ENCODE measurements at places on chromosomes 7 and 10.

DNA sequence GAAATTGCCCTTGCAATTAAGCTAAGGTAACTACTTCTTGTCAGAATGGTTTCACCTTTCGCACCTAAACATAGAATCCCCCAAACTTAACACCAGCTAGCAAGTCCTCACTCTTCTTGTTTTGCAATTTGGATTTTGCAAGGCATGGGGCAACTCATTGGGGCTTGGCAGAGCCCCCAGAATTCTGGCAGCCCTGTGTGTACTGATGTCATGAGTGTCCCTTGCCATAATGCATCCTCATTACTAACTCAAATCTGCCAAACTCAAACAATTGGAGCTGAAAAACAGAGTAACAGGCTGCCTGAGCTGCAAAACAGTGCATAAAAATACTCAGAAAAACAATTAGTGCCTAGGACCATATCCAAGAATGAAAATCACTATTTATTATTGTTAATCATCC lies 7.9 kb upstream of the XPNPEP1 start:
- no peak for DNase-seq

- DNase-seq, result no peak
These were observed 66.0 kb downstream of the ELMO1 start for GRCh38 chr7:37382546-37383088.

DNA sequence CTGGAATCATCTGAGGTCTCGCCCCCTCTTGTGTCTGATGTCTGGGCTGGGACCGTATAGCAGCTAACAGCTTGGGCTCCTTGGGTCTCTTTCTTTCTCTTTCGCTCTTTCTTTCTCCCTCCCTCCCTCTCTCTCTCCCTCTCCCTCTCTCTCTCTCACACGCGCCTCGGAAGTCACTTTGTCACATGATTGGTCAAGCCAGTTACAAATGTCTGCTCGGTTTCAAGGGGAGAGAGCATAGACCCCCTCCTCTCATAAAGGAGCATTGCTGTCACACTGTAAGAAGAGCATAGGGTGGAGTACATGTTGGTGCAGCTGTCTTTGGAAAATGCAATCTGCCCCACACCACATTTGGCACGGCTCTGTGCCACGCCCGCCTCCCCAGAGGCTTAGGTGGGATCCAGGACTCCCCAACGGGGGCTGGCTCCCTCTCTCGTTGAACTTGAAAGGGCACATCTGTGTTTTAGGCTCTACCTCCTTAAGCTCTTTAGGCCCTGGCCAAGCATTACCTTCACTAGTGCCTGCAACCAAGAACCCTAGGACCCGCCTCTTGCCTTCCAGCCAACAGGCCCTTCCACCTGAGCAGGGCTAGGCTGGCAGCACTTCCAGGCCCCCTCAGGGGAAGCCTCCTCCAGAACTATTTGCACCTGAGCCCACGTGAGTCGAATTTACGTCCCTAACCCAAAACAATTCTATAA lies 61.9 kb upstream of the CACUL1 start:
- DNase-seq, result no peak

DNA sequence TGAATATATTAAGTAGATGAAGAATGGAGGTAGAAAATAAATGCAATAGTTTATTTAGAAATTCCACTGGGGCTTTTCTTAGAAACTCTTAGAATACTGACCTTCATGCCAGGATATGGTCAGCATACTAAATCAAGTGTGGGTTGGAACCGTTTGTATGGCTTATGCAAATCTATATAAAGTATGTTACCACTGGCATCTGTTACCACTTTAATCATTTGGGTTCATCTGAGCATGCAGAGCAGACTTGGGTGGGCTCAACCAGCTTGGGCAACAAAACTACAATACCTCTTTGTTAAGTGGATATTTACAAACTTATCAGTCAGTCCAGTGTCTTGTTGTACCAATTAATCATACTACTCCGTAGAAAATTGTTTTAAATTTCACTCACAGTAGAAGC lies 125.8 kb downstream of the CRPPA start:
- DNase-seq, result no peak

GRCh38 chr10:118543714-118544400 lies 51.6 kb downstream of the PRLHR start:
- peak; percentile 41 for DNase-seq

DNA sequence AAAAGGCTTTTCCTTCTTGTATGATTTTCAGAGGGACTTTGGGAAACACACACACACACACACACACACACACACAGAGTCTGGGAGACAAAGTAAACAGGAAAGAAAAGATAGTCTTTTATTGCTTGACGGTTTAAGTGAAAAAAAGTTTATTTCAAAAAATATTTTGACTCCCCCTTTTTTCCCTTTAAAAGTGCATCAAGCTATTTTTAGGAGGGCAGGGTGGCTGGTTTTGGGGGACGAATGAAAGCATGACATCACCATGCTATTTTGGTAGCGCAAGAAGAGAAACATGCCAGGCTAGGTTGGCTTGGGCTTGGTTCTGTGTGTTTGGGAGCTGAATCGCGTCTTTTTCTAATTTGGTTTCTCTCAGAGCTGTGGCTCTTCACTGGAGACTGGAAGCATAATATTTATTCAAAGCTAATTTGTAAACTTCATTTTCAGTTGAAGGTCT lies 129.2 kb downstream of the BAMBI start:
- DNase-seq, result no peak

DNA sequence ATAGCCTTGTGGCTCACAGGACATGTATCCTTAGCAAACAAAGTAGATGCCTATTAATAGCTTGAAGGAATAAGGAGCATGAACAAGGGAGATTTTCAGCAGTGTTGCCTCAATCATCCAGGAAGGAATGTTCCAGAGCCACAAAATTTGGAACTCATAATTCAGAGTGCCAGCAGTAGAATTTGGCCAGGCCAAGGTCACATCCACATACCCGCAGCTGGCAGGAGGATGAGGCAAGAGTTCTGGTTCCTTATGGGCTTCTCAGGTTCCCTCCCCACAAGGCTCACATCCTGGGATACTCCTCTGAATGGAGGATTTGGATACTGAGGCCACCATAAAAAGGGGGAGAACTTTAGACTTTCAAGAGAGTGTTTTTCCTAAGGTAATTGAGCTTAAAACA lies 45.8 kb downstream of the SUFU start:
- DNase-seq, result no peak

DNA sequence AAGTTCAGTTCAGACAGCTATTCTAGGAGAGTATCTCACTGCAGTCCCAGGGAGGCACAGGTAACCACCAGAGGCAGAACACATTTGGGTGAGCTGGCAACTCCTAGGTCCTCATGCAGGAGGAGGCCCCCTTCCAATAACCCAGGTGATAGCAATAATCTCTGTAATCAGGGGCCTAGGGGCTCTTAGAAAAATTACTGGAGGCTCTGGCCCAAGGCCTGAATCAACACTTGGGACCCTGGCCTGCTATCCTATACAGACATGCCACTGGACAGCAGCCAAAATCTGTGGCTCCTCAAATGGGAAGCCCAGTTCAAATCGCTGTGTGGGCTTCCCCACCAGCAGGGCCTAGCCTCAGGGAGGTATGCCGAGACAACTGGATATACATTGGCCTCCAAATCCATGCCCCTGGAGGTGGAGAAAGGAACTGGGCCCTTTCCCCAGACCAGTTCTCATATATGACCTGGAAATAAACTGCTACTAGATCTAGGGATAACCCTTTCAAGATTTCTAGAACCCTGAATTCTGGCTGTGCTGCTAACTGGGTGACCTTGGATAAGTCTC lies 1.6 kb downstream of the AVPI1 start:
- no peak for DNase-seq

DNA sequence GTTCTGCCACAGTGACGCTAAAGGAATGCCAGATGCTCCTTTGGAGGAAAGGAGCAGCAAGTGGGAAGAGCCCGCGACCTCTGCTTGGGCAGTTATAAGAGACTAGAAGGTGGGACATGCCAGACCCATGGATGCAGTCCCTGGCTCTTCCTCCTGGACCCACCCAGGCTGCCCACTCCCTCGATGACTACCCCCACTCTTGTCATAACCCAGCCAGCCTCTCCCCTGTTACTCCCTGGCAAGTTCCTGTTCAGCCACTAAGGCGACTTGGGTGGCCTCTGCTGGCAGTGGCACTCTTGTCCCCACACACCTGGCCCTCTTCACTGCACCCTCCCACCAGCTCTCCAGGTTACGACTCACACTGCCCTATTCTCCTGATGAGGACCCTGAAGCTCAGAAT lies 33.5 kb downstream of the COL13A1 start:
- DNase-seq, result no peak

- no peak for DNase-seq
These were observed 178.1 kb downstream of the CALN1 start for GRCh38 chr7:72234086-72234485.

DNA sequence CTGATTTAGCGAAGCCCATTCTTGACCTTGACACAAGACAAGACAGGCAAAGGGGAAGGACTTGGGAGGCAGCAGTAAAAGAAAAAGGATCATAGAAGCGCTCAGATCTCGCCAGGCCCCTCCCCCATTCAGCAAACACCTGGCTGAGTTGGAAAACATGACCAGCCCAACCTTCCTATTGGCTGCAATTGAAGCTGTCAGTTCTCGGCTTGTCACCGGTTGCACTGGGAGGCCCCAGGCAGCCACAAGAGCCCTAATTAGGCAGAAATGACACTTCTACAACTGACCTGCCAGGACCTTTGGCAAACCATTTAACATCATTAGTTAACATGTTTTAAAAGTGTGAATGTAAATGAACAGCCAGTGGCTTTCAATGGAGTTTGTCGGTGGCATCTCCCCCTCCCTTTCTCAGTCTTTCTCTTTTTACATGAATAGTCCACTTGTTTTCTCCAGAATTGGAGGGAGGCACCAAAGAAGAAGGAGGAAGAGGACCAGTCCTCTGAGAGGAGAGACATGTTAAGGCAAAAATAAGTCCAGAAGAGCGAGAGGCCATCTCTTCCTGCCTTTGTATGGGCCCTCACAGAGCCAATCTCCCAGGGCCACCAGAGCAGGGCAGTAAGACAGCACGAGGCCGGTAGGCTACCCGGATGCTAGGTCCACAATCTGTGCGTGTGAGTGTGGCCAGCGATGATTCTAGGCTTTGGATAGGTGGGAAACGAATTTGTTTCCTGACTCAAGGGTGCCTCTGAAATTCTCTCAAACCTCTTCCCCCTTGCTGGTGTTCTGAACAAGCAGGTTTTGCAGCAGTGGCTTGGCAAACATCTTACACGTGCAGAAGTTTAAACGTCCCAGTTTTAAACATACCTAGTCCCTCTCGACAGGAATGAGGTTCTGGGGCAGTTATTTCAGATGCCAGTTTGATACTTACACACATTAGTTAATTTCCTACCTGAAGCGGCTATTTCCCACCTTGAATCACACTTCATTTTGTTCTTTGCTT lies 15.0 kb upstream of the ENO4 start:
- DNase-seq, result no peak

GRCh38 chr7:36838616-36839225 lies 114.4 kb upstream of the AOAH start:
- DNase-seq, result no peak

GRCh38 chr10:114408112-114408967 lies 4.0 kb upstream of the AFAP1L2 start:
- peak; percentile 66 for DNase-seq

DNA sequence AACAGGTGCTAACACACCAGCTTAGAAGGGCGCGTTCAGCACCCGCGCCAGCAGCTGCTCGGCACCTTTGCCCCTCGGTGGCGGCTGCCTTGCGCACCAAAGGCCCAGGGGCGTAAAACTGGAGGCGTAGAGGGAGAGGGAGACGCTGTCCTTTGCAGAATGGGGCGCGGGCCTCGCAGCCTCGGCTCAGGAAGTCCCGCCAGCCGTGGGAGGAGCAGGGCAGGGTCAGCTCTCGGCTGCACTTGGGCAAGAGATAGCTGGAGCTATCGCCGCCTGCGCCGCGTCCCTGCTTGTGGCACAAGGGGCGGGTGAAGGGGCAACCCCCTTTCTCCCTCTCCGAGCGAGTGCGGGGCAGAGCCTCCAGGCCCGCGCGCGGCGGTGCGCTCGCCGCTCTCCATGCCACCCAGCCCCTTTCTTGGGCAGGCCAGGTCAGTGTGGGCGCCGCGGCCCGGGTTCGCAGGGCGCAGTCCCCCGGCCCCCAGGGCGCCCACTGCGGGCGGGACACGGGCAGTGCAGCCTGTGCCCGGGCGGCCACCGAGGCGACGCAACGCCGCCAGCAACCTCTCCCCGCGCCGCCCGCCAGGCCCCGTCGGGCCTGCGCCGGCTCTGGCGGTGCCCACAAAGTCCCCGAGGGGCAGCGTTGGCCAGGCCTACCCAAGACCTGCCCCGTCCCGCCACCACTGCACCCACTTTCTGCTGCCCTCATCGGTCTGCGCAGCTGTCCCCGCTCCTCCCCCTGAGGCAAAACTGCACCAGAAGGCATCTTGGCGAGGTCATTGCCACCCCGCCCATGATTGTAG lies 4.1 kb downstream of the NEUROD6 start:
- no peak for DNase-seq

GRCh38 chr10:77191324-77192049 lies 446.1 kb downstream of the KCNMA1 start:
- DNase-seq, result no peak

DNA sequence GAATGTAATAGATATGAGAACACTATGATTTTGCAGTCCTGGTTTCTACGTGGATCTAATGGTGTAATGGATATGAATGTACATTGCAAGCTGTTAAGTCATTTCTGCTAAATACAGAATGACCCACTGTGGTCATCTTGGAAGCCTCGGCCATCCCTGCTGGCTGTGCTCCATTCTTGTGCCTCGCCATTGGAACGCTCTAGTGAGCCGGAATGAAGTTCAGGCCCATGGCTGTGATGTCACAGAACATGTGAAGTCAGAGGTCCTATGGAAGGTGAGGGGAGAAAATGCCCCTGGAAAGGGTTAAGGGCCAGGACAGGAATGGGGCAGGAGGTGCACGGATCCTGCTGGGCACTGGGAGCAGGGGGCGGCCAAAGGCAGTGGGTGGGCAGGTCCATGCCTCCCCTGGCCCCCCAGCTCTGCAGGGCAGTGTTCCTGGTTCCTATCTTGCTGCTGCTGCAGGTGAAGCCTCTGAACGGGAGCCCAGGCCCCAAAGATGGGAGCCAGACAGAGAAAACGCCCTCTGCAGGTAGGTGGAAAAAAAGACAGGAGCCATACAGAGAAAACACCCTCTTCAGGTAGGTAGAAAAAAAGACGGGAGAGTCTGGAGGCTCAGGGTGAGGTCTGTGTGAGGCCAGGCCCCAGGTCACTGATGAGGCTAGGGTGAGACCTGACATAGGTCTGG lies at the start of gene LLCFC1:
Gene LLCFC1, plus strand, starts transcription at position 259 of the 685 bp plus-strand sequence. Its CDS starts 138 bp downstream, at position 397.
- no peak for DNase-seq

GRCh38 chr7:116512520-116513188 lies 12.2 kb upstream of the CAV1 start:
- no peak for DNase-seq

GRCh38 chr10:57919864-57920263 lies 347.8 kb downstream of the IPMK start:
- DNase-seq, result no peak

GRCh38 chr10:100743626-100744135 lies 1.7 kb upstream of the PAX2 start:
- no peak for DNase-seq

GRCh38 chr10:37379991-37380390 lies 254.6 kb downstream of the ANKRD30A start:
- no peak for DNase-seq
